ENCODE measurements at places on chromosomes 2 and 18.

- no peak for DNase-seq
Measured at GRCh38 chr2:137892739-137893138, 71.5 kb upstream of the HNMT start.

DNA sequence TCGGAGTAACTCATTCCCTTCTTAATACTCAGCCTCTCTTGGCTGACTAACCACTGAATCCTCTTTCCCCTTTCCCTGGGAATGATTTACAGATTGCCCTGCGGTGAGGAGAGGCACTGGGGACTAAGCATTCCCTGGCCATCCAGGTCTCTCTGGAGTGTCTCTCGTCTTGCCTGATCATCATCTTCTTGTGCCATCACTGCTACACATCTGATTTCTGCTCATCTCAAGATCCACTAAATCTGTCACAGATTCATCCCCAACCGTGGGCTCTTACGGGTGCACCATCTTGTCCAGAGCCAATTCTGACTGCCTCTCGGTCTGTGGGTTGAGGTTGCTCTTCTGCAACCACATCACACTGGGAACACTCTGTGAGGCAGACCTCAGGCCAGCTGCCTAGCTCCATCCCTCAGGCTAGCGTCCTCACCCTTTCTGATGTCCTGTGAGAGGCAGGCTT, 12.0 kb downstream of the SFTPB start:
- no peak for DNase-seq

- no peak for DNase-seq
Measured at GRCh38 chr2:224837558-224837957, 121.4 kb upstream of the CCDC195 start.

DNA sequence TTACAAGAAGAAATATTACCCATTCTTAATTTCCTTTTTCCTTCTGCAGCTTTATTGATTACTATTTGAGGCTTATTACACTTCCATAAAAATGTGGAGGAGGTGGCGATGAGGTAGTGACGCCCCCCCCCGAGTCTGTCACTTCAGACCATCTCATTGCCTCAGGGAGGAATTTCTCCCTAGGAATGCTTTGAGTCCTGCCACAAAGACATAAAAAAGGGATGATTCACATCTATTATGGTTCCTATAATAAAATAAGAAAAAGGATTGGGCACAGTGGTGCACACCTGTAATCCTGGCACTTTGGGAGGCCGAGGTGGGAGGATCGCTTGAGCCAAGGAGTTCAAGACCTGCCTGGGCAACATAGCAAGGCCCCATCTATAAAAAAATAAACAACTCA, 93.7 kb downstream of the AOX1 start:
- no peak for DNase-seq

- peak; percentile 54 for DNase-seq
Measured at GRCh38 chr2:164917296-164917903, 37.9 kb downstream of the SLC38A11 start.

DNA sequence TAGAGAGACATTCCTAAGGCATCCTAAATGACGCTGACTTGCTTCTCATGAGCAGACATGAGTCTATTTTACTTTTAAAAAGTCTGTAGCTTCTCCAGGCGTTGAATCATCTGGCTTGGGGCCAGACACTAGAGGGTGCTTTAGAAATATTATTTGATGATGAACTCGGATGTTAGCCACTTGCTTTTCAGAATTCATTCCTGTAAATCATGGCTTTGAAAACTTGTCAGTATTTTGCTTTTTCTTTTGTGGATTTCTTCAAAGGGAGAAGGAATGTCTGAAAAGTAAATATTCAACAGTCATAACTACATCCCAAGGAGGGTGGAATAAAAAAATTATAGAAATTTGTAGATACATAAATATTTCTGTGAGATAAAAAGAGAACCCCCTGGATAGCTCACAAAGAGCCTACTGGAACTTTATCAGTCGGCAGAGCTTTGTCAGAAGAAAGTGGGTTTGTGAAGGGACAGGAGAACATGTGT, 370.8 kb downstream of the OSR1 start:
- DNase-seq = peak; percentile 80

DNA sequence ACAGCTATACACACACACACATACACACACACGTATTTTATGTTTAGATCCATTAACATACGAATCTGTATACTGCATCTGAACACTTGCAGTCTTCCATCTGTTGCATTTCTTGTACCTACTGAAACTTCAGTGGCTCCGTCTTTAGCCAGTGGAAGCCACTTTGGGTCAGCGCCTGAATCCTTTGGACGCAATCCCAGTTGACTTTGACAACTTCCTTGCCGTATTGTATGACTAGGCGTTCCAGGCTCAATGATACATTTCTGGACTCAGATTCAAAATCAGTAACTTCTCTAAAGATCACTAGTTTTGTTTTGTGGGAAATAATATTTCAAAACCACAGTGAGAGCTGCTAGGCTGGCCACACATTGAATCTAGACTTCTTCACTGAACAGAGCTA, 101.5 kb upstream of the GPC1 start:
- DNase-seq = no peak

DNA sequence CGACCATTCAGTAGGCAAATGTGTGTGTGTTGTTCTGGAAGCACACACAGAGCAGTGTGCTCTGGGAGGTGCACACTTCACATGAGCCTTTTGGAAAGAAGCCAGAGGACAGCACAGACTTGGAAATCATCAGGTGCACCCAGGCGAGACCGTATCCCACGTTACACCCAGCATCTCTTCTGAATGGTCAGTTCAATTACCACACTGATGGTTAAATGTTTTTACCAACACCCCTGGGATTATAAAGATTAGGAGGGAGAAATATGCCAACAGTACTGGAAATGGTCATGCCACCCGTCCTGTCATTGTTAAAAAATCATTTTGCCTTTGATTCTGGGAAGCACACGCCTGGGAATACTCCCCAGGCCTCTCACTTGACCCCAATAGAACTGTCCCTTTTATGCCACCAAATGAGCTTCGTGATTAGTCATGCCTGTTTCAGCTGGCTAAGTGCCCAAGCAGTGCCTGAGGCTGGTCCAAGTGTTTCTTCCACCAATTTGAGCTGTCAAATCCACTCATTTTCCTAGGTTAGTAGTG, 183.7 kb downstream of the NRP2 start:
- DNase-seq = no peak

Data from suprapubic skin (tissue), 4 donors.